EH (cell line): ENCODE measurements at places on chromosomes 3 and 15.

DNA sequence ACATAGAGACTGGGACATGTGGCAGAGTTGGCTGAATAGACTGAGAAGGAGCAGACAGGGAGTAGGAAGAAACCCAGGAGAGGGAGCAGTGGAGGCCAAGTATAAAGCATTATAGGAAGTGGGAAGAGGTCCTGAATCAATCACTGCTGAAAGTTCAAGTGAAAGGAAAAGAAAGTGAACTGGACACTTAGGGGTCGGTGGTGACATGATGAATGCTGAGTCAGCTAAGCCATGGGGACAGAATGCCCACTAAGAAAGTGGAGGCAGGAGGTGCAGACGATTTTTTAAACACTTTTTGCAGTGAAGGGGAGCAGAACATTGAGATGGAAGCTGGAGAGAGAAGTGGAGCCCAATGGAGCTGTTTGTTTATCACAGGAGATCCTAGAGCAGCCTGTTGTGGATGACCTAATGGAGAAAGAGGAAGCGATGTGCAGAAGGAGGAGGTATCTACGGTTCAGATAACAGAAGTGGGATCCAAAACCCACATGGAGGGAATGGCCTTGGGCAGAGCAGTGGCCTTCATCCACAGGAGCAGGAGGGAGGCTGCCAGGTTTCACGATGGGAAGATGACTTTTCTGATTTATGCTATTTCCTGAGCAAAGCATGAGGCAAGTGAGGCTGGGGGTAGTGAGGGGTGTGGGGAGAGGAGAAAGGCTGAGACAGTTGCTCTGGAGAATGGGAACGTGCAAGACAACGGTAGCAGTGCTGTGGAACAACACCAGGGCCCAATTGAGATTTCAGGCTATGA, 208.2 kb downstream of the RPLP1 start:
- no peak for DNase-seq

GRCh38 chr3:117719316-117719926, 1009.8 kb downstream of the TUSC7 start:
- peak; percentile 47 for DNase-seq

DNA sequence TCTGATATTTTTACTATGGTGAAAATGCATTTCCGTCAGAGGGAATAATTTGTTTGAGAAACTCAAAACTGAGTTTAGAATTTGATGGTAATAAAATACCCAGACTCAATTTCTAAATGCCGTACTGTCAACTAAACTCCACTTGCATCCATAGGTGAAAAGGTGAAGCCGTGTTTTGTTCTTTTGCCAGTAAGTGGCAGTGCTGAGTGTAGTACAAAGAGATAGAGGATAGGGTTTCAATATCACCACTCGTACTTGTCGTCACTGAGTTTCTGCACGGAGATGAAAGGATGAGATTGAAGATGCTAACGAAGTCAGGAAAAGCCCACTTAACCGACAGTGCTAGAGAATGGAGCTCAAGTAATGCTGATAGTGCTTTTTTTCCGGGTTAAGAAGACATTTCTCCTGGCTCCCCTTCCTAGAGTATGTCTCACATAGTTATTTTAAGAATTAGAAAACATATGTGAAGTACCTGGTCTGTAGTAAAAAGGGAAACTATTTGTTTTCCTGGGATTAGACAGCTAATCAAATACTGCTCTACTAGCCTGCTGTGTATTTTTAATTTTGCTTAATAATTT, 345.1 kb downstream of the IL5RA start:
- no peak for DNase-seq

DNA sequence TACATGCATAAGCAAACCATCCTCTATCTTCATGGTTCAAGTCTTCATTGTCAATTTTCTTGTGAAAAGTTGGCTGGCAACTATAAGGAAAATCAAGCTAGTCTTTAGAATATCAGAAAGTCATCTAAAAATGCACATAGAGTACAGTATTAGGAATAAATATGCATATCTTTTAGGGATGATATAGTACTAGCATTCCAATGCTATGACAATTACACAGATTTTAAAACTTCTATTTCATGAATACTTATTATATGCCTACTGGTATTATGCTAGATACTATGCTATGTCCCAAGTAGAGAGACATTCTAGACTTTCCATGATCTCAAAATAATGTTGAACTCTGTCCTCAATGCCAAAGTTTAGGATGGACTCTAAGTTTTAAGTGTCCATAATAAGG, 81.3 kb upstream of the NAALADL2 start:
- DNase-seq: peak; percentile 21

DNA sequence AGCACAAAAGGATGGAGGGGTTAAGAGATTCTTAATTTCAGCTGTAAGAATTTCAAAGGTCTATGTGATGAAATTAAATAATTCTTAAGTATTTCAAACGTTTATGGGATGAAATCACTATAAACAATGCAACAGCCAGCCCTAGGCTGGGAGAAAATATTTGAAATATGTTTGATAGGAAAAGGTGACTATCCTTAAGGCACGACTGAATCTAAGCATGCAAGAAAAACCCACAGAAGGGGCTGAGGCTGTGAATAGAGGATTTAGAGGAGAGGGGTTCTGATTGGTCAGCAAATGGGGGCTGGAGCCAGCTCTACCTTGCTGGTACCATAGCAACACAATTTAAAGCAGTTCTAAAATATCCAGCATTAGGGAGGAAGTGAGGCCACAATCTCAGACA, 220.8 kb upstream of the ATP10A start:
- peak; percentile 51 for DNase-seq

- no peak for DNase-seq
These were observed 122.1 kb downstream of the MEX3B start for GRCh38 chr15:81923561-81924350.

GRCh38 chr15:26864664-26865191, 2.1 kb upstream of the GABRA5 start:
- DNase-seq: peak; percentile 36

DNA sequence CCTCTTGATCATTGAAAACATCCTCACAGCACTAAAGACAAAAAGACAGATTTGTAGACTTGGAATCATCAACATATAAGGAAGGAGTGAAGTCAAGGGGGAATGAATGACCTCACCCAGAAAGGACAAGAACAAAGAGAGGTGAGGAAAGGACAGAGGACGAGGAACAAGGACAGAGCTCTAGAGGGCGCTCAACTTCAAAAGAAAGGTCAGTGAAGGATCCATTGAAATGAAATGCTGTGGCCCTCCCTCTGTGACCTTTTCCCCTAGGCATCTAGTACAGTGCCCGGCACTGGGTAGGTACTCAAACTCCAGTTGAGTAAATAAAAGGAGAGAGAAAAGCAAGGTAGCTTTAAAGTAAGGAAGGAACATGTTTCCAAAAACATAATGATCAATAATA, 2.6 kb downstream of the ATP8B4 start:
- DNase-seq: peak; percentile 42

GRCh38 chr3:100697172-100697571, 12.1 kb upstream of the TFG start:
- no peak for DNase-seq

DNA sequence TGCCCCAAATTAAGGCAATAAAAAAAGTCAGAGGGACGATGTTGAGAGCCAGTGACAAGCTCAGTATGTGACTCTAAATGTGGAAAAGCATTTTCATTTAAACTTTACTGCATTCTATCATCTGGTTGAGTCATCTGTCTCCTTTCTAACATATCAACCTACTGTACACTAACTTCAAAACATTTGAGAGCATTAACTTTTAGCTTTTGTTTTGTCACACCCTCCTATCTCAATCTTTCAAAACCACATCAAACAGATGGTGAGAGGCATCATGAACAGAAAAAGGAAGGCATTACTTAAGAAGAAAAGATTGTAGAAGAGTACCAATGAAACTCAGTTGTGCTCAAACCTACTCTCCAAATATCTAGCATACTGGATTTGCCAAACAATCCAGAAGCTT, 4.8 kb downstream of the LRRC58 start:
- peak; percentile 18 for DNase-seq

- no peak for DNase-seq
These were observed 241.4 kb upstream of the EOMES start for GRCh38 chr3:27963519-27963918.

DNA sequence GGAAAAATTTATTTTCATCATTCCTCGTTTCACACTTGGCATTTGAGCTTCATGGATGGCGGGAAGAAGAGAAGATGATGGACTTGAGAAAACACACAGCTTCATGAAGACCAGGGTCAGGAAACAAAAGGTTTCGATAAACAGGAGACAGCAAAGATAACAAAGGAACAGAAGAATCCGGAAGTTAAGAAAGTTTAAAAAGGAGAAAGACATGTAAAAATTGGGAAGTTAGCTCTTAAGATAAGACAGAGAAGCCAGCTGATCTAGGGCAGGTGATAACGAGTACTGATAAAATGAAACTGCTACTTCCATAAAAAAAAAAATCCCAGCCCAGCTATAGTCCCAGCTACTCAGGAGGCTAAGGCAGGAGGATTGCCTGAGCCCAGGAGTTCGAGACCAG, 23.9 kb downstream of the IL5RA start:
- no peak for DNase-seq

- peak; percentile 54 for DNase-seq
These were observed 80.5 kb downstream of the CRTC3 start for GRCh38 chr15:90610190-90610589.

DNA sequence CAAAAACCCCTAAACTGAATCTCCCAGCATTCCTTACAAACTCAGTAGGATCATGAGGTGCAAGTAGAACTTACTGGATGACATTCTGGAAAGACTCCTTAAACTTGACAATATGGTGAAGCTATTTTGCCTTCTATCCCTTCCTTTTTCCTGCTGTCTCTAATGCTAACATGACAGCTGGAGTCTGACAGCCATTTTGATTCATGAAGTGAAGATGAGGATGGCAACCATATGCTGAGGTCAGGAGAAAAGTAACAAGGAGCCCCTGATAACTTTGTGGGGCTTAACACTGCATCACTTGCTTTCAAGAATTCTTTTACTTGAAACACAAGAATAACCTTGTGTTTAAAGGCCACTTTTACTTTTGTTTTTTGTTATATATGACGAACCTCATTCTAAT, 15.0 kb upstream of the NEK10 start:
- no peak for DNase-seq

GRCh38 chr3:98702166-98702565, 61.0 kb upstream of the ST3GAL6 start:
- DNase-seq: peak; percentile 53
